CD8-positive, alpha-beta T cell (primary cell): ENCODE measurements at places on chromosomes 4 and X.

DNA sequence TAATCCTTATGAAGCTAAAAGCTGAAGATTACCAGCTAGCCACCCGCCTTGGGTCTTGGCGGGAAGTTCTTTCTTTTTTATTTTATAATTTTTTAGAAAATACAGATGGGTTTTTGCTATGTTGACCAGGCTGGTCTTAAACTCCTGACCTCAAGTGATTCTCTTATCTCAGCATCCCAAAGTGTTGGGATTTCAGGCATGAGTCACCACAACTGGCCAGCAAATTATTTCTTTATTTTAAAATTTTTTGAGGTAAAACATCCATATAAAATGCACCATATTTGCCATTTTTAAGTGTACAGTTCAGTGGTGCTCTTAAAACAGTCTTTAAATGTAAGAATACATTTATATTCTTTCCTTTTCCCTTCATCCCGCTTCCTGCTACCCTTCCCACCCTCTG is 40.6 kb upstream of the ANTXR2 start:
- no peak for DNase-seq

DNA sequence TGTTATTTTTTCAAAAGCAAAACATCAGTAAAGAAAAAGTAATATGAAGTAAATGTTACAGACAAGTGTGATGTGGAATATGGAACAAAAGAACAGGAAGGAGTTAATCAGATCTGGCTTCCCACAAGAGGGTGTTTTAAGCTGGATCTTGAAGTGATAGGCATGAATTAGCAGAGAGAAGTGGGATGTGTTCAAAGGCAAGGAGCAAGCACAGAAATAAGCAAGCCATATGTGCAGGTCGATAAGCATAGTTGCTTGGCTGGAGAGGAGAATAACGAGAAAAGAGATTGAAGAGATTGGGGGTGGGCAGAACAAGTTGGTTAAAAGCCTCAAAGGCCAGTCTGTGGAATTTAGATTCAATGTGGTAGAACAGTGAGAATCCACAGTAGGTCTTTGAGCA is 60.9 kb upstream of the PRPS1 start:
- no peak for DNase-seq

GRCh38 chrX:25941559-25942250 is 196.4 kb upstream of the MAGEB18 start:
- no peak for DNase-seq

DNA sequence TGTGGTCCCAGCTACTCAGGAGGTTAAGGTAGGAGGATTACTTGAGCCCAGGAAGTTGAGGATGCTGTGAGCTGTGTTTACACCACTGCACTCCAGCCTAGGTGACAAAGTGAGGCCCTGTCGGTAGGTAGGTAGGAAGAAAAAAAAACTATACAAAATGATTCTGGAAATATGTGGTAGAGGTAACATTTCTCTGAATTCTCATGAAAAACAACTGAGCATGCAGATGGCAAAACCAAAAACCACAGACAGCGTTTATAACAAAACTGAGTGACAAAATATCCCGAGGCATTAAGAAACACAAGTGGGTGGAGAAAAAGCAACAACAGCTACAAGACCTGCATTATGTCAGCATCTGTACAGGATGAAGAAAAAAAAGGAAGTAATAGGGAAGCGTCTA is 211.7 kb downstream of the DLG3 start:
- DNase-seq = no peak

DNA sequence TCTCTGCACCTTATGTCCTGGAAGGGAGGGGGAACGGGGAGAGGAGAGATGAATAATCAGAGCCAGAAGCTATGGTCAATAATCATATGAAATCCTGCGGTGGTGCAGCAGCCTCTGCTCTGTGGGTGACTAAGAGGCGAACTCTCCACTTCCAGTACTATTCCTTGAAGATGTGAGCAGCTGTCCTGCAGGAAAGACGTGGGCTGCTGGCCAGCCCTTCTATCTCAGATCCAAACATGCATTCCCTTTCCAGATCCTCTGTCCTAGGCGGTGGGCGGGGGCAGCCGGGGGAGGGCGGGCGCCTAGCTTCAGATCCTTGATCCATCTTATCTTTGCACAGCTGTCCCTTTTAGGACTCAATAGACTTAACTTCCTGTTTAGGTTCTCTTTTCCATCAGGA is 34.5 kb downstream of the SPINK2 start:
- DNase-seq = no peak

GRCh38 chr4:70559211-70559830 is 32.7 kb upstream of the AMBN start:
- DNase-seq = peak; percentile 5

DNA sequence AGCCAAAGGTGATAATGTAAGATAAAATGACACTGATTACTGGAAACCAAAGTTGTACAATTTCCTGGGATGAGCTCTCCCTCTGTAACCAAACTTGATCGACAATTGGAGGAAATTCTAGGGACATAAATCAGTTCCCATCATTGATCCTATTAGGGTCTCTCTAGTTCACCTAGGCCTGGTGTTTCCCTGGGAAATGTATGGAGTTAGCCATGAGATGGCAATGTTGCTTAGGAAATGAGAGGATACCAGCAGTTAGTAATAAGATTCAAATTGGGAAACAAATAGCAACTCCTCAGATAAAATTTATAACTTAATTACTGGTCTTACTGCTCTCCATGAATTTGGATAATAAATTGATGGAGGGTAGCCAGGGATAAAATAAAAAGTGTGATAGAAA is 52.2 kb downstream of the SPATA18 start:
- DNase-seq = no peak

- DNase-seq = no peak
These were observed 259.6 kb downstream of the C4orf33 start for GRCh38 chr4:129355516-129355915.

DNA sequence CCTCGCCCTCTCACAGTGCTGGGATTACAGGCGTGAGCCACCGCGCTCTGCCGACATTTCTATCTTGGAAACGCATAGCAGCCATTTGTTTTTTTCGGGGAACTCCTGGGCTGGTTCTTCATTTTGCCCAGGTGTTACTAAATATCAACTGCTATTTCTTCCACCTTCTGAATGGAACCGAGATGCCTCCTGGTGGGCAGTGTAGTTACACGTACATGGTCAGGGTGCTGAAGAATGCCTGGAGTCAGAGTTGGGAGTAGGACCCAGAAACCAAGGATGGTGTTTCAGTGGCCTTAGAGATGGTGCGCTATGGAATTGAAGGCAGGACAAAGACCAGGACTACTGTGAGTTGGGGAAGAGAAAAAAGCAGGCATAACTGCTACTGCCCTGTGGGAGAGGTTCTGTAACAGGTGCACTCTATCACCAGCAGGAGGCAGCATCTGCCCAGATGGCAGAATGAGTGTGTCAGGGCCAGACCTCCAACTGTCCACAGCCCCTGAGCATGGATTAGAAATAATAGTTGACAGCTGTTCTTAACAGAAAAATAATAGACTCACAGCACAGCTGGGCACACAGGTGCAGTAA is 81.7 kb downstream of the ZC4H2 start:
- peak; percentile 10 for DNase-seq

DNA sequence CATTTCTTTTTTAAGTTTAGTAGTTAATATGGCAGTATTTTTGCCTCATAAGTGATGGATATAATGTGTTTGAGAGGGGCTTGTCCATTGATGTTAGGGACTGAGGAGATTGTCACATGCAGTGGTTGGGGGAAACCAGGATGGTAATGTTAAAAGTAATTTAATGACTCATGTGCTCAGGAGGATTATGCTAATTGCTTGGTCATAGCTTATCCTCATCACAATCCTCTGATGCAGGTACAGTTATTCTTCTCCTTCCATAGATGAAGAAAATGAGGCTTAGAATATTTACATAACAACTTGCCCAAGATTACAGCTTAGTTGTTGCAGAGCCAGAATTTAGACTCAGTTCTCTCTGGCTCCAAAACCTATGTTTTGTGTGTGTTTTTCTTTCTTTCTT is 94.4 kb upstream of the SCML1 start:
- no peak for DNase-seq

DNA sequence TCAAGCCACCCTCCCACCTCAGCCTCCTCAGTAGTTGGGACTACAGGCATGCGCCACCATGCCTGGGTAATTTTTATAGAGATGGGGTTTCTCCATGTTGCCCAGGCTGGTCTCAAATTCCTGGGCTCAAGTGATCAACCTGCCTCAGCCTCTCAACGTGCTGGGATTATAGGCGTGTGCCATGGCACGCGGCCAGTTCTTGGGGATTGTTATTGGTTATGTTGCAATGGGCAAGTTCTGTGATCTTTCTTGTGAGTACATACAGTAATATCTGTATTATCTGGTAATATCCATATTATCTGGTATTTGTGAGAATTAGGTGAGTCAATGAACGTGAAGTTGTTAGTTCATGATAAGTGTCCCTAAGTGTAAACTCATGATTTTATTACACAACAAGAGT is 90.3 kb upstream of the TBL1X start:
- no peak for DNase-seq

- no peak for DNase-seq
These were observed 445.2 kb downstream of the GRXCR1 start for GRCh38 chr4:43337707-43338106.

- DNase-seq = no peak
These were observed 2.0 kb upstream of the FGB start for GRCh38 chr4:154560824-154561231.

DNA sequence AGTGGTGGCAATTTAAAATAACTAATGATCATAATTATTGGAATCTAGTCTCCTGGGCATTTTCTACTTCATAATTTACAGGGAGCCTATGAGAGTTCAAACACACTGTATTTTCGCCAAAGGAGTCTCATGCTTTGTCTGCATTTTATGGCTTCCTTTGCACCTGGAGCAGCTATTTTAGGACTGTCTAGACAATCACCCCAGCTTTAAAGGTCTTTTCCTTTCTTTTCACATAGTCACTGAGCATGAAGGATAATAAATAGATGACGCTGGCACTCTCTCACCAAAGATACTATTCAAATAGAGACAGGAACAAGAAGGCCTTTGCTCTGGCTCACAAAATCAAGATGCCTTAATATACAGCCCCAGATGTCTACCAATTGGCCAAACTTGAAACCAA is 43.0 kb downstream of the AMELX start:
- no peak for DNase-seq

DNA sequence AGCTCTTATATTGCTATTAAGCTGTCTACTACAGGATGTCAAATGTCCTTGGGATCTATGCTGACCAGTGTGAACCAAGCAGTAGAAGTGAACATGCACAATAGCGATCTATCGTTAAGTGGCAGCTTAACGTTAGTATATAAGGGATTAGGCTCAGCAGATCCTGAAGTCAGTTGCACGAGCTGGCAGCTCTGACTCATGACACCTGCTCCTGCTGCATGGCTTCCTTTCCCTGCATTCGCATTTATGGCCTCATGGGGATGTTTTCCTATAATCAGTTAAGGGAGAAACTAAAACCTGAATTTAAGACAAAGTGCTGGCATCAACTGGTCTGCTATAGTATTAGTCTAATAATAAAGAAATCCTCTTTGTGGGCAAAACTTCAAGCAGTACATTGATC is 12.7 kb upstream of the MCUB start:
- no peak for DNase-seq

- DNase-seq = no peak
These were observed 56.4 kb upstream of the PDLIM3 start for GRCh38 chr4:185591679-185592141.

- no peak for DNase-seq
These were observed 47.8 kb downstream of the CRLF2 start for GRCh38 chrX:1164322-1165288.

DNA sequence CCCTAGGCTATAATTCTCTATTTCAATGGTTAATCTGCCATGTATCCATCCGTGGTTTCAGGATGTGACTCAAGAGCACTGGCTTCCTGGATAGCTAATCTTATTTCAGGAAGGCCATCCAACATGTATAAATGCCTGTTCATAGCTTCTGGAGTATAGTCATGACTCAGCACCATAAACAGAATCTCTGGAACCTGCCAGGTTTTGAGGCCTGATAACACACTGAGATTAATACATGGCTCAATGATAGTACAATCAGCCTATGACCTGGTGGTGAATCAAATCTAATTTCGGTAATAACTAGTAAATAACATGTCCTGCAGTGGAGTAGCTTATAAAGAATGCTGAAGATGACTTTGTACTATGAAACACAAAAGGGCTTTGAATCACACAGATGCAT is 5.7 kb upstream of the IL13RA2 start:
- no peak for DNase-seq

DNA sequence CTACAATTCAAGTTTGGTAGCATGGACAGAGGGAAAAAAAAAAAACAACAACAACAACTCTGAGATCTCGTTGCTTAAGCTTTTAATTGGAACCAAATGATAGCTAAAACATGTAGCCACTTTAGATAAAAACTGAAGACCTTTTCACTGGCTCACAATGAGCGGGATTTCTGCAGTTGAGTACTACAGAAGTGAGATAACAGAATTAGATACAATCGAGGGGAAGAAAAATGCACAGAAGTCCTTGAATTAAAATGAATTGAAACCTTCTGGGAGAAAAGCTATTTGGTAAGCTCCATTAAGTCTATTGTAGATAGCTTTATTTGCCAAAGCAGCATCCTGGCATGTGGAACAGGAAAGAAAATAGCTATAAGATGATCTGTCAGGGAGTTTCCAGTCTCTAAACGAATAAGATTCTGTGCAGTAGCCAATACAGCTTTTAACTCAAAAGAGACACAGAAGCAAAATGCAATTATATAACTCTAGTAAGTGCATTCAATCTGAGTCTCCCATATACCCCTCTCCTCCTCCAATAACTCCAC is 248.5 kb downstream of the ENOX2 start:
- no peak for DNase-seq

GRCh38 chr4:145076469-145076855 is 21.5 kb downstream of the ANAPC10 start:
- no peak for DNase-seq

GRCh38 chr4:48340276-48340964 is 909 bp upstream of the SLAIN2 start:
- peak; percentile 19 for DNase-seq

DNA sequence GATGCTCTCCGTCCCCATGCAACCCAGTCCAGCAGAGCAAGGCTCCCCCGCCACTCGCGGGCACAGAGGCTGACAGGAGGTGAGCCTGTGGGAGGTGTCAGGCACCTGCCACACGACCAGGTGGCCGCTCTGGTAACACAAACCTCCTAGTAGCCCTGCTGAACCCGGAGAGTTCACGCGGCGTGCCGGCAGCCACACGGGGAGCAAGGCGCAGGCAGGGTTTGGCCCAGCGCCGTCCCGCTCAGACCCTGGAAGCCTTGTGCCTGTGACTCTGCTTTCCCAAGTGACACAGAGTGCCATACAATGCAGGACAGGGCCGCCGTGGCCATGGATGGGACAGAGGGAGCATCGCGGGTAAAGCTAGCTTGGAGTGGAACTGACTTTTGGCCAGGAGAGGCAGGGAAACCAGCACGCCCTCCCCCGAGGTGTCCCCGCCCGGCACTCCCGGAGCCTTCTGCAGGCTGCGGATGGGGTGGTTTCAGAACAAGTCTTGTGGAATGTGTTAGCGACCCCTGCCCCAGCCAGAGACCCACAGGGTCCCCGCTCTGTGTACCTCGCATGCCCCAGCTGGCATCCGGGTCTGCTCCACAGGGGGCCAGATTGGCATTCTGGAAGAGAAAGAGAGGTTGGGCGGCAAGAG is 44.7 kb upstream of the AFAP1 start:
- DNase-seq = no peak
